Stimulated activated CD4-positive, alpha-beta T cell treated with anti-CD3 and anti-CD28 coated beads, Interleukin-4, amount 100 ng/mL, for 48 hours (primary cell): ENCODE measurements at places on chromosomes 7 and 10.
A peak's percentile ranks its signal among the peaks of the same experiment; 100 is the strongest.

DNA sequence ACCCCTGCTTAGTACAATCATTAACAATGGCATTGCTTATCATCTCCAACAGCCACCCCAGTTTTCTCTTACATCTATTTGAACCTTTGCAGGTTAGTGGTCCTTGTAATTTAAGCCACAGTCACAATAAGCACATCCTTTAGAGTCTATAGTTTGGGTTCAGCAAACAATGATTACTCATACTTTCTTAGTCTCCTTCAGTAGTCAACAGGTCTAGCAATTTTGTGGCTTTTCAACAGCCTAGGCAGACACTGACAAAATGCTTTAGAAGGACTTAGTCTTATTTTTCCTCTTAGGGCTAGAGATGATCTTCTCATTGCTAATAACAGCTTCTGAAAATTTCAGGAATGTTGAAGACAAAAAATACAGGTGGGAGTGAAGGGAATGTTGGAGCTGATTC, 32.3 kb upstream of the FAM204A start:
- DNase-seq, result no peak

DNA sequence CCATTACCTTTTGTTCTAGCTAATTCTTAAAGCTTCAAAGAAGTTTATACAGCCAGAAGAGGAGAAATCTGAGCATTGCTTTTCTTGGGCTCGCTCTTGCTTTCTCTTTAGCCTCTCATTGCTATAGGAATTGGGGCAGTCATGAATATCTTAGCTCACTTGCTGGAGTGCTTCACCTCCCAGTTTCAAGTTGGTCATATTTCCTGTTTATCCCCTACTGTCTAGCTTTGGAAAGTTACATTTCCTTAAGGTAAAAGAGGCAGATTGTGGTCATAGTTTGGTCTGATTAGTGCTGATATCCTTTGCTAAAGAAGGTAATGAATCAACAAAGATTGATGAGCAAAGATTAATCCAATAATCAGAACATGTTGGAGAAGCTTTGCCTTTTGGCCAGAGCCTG, 77.7 kb upstream of the GLI3 start:
- no peak for DNase-seq

GRCh38 chr10:52633266-52633665, 139.3 kb downstream of the MBL2 start:
- DNase-seq, result no peak

DNA sequence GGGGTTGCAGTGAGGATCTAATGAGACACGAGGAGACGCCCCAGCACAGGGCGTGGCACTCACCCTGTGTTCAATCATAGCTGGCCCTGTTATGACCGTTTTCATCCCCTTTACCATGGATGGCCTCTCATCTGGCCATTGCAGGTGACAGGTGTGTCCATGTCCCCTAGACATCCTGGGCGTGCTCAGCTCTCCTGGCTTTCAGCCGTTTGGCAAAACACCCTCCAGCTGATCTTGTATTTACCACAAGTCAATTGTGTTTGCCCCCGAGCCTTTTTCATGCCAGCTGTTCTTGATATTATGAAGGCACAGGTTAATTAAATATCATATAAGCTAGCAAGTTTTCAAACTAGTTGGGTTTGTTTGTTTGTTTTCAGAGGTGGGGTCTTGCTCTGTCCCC, 97.1 kb downstream of the CHST15 start:
- DNase-seq, result no peak

GRCh38 chr7:87217983-87218653, 1.4 kb downstream of the TMEM243 start:
- DNase-seq, result no peak

GRCh38 chr10:86512137-86512536, 9.5 kb downstream of the WAPL start:
- DNase-seq, result no peak

GRCh38 chr10:114767986-114768821, 53.4 kb upstream of the FHIP2A start:
- DNase-seq, result no peak

- DNase-seq, result no peak
Measured at GRCh38 chr7:110522761-110523200, 568.1 kb upstream of the LRRN3 start.

GRCh38 chr7:74294191-74294998, 5.2 kb downstream of the CLIP2 start:
- DNase-seq, result no peak

DNA sequence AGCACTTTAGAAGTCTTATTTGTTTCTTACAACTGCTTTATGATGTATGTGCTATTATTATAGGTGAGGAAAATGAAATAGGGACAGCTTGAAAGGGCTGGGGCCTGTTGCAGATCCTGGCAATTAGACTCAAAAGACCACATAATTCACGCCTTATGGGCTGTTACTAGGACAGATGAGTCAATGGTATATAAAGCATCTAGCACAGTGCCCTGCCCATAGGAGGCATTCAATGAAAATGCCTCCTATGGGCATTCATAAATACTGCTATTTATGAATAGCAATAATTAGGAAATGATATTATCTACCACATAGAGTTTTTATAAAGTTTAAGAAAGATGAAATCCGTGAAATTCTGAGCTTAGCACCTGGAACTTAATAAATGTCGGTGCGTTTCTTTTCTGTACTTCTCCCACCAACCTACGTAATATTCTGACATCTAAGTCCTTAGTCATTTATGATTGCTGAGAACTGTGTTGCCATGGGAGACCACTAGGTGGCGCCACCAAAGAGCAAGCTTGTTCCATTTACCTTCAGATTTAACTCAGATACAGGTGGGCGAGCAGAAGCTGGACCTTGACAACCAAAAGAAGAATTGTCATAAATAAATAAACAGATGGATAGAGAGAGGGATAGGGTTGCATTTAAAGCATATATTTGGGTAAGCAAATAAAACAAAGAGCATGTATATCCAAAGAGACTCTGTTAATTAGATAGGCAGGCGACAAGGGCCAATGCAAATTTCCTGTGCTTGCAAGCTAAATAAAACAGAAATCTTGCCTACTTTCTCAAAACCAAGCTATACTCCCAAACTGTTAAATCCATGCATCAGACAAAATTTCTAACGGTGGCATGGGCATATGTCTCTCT, 699.9 kb downstream of the INHBA start:
- peak; percentile 9 for DNase-seq

- no peak for DNase-seq
Measured at GRCh38 chr7:79453266-79453557, 255 bp downstream of the MAGI2 start.

GRCh38 chr10:103284170-103284569, 7.2 kb downstream of the INA start:
- no peak for DNase-seq

DNA sequence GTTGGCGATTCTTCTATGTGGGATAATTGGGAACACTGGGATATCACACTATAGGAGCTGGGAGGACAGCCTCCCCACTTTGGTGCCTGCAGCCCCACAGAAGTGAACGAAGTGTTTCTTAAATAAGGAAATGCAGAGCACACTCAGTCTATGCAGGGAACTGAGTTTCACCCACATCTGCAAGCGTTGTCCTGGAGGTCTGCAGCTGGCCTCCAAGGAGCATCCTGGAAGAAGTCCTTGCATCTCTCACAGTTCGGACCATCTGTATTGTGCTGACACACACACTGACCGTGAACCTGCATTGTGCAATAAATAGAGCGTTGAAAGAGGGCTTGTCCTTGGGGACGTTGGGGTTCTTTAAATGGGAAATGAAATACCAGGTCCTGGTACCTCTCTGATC, 25.8 kb downstream of the LAMB4 start:
- DNase-seq, result no peak

DNA sequence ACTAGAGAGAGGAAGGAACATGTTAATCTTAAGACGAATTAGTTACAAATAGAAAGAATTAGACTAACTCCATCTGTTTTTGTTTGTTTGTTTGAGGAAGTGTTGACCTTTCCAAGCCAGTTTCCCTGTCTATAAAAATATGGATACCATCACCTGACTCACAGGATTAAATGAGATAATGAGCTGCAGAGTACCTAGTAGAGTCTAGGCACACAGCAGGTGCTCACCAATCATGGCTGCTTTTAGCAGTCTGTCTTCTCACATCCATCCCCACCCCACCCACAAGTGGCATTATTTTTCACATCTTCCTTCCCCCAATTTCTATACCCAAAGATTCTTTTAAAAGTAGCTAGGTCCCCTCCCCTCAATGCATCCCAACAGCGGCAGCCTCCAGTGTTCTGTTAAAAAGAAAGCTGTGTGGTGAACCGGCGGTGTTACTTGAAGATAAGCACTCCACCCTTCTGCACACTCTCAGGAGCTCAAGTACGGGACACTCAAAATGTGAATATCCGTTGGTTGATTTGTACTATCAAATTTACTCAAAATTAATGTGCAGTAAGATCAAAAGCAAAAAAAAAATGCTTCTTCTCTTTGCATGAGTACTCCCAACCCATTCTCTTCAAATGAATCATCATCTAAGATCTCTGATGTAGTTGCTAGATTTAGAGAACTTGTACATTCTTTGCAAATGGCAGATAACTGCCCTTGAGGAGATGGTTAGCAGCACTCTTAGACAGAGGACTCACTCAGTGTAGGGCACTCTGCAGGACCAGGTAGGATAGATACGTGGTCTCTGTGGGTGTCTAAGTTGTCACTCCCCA, 145.4 kb upstream of the ASAH2 start:
- peak; percentile 15 for DNase-seq

DNA sequence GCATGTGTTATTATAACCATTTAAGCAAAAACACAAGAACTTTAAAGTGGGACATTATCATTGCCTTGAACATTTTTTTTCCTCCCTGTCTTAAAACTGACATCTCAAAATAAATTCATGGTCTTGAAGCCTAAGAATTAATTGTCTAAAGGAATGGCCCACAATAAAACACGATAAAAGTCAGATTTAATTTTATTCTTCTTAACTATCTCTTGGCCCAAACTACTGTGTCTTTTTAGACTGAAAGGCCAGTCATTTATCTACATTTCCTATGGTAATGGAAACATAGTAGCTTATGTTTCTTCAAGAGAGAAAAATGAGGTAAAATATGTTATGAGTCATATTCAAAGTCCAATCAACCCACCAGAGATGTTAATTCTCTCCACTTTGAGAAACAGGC, 24.4 kb upstream of the ETV1 start:
- no peak for DNase-seq

- no peak for DNase-seq
Measured at GRCh38 chr7:20581956-20582355, 33.5 kb upstream of the ABCB5 start.

- DNase-seq, result no peak
Measured at GRCh38 chr7:1049006-1049741, 4.8 kb downstream of the GPR146 start.

DNA sequence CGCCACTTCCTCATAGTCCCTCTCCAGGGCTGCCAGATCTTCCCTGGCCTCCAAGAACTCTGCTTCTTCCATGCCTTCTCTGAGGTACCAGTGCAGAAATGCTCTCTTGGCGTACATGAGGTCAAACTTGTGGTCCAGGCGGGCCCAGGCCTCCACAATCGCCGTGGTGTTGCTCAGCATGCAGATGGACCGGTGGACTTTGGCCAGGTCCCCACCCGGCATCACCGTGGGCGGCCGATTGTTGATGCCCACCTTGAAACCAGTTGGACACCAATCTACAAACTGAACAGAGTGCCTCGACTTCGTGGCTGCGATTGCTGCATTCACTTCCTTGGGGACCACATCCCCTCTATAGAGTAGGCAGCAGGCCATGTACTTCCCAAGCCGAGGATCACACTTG, 11.1 kb downstream of the TUBAL3 start:
- no peak for DNase-seq

DNA sequence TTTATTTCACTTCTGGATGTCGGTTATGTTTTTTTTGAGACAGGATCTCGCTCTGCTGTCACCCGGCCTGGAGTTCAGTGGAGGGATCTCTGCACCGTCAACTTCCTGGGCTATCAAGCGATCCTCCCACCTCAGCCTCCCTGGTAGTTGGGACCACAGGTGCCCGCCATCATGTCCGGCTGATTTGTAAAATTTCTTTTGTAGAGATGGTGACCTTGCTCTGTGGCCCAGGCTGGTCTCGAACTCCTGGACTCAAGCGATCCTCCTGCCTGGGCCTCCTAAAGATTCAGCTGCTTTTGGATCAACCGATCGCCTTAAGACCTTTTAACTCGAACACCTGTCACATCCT, 606 bp upstream of the RABGEF1 start:
- peak; percentile 5 for DNase-seq

DNA sequence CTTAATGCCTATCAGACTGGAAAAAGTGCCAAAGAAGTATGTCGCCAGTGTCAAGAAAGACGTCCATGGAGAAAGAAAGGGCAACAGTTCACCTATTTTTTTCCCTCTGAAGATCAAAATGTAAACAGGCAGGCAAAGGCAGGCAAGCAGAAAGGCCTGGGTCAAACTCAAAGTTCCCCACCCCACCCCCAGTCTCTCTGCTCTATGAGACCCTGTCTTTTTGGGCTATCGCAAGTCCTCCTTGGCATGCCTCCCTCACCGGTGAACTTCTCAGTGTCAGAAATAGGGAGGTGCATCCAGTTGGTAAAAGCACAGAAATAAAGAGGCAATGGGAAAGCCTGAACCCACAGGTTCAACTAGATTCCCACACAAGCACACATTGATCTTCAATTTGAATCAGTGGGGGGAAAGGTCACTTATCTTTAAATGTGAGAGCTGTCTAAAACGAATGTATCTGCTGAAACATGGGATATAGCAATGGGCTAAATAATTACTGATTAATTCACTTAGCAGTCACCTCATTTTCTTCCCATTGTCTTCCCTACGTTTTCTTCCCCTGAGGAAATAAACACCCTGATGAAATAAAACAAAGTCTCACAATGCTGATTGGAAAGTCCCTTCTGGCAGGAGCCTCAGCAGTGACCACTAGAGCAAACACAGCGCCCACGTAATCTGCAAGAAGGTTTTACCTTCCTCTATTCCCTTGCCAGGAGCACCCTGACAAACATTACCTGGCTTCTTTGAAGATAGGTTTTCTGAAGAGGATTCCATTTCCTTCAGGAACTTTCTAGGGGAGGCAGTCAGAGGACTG, 31.1 kb downstream of the JAZF1 start:
- no peak for DNase-seq

- DNase-seq, result no peak
Measured at GRCh38 chr10:48406204-48406603, 99.7 kb downstream of the MAPK8 start.

DNA sequence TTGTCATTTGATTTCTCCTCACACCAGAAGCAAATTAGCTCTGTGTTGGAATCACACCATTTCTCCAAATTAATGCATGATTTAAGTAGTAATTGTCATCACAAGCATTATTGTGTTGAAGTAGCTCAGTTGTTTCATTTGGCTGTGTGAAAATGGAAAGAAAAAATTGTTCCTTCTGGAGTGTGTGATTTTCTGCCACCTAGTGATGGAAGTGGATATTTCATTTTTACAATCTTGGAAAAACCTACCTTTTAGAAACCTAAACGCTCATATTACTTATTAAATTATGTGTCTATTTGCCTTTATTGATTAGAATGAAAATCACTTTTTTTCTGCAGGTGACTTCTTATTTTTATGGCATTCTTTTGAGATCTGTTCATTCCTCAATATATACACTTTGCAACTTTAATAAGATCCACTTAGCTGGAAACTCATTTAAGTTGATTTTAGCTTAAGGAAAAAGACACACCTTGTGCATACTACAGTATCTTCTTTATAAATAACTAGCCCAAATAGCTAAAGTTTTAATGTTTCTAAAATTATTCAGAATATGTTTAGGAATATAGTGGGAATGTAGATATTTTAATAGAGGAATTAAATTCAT, 50.0 kb downstream of the SRI start:
- DNase-seq, result no peak
